Caudate nucleus (tissue), 63 donors: ENCODE measurements at places on chromosomes 4 and X.

DNA sequence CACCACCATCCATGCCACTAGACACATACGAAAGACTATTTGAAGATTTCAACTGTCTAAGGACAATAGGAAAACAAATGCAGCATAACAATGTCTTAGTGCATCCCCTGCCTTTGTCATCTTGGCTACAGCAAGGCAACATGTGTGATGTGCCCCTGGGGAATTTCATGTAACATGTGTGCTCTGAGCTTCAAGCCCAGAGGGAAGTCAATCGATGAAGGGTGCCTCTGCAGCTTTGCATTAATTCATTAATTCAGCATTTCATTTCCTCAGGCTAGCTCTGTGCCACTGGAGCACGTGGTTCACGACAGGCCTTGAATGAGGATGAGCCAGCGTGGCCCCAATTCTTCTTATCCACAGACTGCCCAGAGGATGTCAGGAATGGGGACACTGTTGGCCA is 253.9 kb upstream of the GPC4 start:
- no peak for DNase-seq

DNA sequence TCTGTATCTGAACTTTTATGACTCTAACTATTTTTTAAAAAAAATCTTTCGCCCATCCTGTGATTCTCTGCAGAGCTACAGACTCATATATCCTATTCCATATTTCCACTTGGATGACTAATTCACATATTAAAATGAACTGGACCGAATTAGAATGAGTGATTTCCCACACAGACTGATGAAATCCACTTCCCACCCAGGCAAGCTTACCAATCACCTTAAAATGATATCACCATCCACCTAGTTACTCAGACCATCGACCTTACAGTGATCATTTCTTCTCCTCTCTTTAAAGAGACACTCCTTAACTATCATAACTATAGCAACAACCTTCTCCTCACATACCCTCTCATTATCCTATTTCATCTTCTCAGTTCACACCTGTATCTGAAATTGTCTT is 34.1 kb upstream of the GUCY1B1 start:
- no peak for DNase-seq

GRCh38 chr4:89665662-89666061 is 171.3 kb downstream of the SNCA start:
- DNase-seq, result no peak

GRCh38 chr4:94516999-94517398 is 65.3 kb downstream of the PDLIM5 start:
- no peak for DNase-seq

DNA sequence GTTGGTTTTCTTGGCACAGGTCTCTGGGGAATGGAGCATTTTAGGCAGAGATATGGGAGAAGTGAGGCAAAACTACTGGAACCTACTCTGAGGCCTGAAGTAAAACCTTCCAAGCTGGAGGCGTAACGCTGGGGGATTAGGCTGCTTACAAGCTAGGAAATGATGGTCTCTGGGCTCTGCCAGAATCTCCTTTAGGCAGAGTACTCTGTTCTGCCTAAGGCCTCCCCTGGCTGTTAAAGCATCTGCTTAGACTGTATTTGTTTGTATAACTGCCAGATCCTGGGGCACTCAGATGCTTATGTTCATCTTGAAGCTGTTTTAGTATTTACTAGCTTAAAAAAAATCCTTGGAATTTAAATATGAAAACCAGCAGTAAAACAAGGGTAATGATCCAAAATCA is 822.2 kb downstream of the RPA4 start:
- no peak for DNase-seq

DNA sequence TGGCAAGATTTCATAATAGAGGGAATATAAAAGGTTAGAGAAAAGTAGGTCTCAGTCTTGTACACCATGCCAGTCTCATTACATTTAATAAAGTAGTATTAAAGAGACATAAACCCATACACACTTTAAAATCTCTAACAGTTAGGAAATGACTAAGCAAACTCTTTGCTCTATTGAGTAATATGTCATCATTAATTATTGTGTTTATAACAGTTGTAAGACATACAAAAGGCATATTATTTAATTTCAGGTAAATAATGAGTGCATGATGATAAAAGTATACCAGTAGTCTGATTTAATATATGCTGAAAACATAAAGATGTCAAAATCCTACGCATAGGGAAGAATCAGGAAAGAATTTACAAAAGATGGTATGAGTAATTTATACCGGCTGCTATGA is 31.0 kb upstream of the FGG start:
- no peak for DNase-seq

DNA sequence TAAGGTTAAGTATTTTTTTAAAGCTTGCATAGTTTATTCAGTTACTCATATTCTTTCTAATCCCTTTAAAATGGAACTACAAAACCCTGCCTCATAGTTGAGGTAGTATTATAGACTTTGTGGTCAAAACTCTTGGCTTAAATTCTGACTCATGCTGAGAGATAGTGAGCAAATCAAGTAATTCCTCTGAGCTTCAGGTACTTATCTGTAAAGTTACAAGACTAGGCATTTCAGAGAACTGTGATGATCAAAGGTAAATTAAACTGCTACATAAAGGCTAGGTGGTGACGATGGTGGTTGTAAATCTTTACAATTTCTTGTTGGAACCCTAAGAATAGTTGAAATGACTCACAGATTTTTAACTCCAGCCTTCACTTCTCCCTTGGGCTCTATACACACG is 3.2 kb upstream of the CLOCK start:
- DNase-seq, result no peak

DNA sequence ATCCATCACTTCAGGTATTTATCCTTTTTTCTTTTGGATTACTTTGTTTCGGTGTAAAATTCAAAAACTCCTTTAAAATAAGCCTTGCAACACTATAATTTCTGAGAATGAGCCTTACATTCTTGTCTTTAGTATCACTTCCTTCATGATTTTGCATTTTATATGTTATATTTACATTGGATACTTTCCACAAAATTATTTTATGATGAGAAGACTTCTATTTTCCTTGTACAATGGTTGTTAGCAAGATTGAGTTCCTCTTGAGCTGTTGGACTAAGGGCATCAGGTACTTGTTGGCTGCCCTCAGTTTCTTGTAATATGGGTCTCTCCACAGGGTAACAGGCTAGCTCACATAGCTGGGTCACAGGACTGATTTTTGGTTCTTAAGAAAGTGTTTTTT is 22.7 kb upstream of the HPGDS start:
- DNase-seq, result no peak

GRCh38 chr4:23889814-23890341 is at the start of gene PPARGC1A:
Gene PPARGC1A, minus strand, starts transcription at chr4:23890047. Its CDS starts 90 bp downstream, at chr4:23889957.
- peak; percentile 76 for DNase-seq

DNA sequence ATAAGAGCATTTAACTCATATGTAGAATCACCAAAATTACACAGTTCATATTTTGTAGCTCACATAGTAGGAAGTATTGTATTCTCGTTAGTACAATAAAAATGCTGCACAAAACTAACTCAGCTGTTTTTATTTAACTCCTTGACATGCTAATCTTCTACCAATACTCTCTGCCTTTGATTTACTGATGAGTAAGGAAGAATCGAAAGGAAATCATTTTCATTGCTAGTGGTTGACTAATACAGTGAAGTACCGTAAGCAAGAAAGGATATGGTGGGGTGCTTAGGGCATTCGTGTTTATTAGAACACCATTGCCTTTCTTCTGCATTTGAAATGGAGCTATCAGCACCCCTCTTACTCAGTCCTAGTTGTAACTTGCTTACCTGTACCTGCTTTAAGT is 1239.1 kb upstream of the TENM3 start:
- no peak for DNase-seq

GRCh38 chr4:61933527-61933926 is 733.4 kb downstream of the ADGRL3 start:
- DNase-seq, result no peak

GRCh38 chr4:23135792-23136645 is 443.3 kb downstream of the GBA3 start:
- no peak for DNase-seq

- no peak for DNase-seq
Observed at GRCh38 chrX:150696331-150696730, 3.1 kb downstream of the MTMR1 start.

- DNase-seq, result no peak
Observed at GRCh38 chrX:100407784-100408712, 2.0 kb downstream of the PCDH19 start.

GRCh38 chr4:61425315-61425714 is 225.2 kb downstream of the ADGRL3 start:
- no peak for DNase-seq

- DNase-seq, result no peak
Observed at GRCh38 chr4:105276361-105277104, 129.9 kb downstream of the TET2 start.

- no peak for DNase-seq
Observed at GRCh38 chr4:68077737-68078136, 51.9 kb downstream of the TMPRSS11F start.

- no peak for DNase-seq
Observed at GRCh38 chr4:135144498-135144897, 942.9 kb upstream of the PABPC4L start.

GRCh38 chrX:78181307-78181706 is 41.9 kb upstream of the TAF9B start:
- no peak for DNase-seq

- DNase-seq, result no peak
Observed at GRCh38 chr4:105280338-105281123, 133.9 kb downstream of the TET2 start.

DNA sequence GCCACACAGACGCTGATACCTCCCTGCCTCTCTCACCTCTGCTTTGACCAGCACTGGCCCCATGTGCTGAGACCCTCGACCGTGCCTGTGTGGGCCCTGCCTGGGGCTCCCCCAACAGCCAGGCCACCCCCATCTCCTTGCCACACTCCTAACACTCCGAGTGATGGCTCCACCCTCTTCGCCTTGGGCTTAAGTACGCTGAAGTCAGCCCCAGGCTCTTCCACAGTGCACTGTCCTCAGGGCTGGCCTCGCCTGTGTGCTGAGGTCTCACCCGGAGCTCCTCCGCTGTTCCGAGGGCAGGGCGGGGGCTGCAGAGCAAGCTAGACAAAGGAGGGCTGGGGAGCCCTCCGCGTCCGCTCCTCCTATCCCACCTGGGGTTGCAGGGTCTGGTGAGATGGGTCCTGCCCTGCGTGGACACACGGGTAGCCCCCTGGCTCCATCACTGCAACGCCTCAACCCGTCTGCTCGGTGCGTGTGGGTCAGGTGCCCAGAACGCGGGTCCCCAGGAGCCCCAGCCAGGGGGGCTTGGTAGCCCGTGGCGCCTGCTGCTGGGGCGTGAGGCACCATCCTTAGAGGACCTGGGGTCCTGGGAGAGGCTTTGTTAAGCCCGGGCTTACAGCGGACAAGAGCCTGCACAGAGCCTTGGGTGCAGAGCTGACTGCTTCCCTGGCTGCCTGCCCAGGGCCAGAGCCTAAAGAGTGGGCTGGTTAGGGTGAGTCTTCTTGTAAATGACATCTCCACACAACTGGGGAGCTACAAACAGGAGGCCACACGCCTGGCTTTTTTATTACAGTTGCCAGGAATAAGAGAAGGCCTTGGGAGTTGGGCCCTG is 42.6 kb upstream of the NKX1-1 start:
- DNase-seq, result no peak

DNA sequence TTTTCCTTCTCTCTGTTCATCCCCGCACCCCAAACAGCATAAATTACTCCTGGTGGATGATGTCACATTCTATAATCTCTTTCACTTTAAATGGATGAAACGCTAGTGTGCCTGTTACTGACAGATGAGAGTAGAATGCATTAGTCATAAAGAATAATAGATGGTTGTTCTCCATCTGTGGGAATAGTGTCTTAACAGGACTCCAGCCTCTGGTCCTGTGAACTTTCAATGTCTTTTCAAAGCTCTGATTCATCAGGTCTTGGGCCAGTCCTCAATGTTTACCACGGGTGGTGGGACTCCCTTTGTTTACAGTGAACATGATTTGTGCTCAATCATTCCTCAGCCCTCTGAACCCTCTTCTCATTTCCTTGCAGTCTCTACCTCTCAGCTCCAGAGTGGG is 182.6 kb downstream of the GABRB1 start:
- DNase-seq, result no peak

DNA sequence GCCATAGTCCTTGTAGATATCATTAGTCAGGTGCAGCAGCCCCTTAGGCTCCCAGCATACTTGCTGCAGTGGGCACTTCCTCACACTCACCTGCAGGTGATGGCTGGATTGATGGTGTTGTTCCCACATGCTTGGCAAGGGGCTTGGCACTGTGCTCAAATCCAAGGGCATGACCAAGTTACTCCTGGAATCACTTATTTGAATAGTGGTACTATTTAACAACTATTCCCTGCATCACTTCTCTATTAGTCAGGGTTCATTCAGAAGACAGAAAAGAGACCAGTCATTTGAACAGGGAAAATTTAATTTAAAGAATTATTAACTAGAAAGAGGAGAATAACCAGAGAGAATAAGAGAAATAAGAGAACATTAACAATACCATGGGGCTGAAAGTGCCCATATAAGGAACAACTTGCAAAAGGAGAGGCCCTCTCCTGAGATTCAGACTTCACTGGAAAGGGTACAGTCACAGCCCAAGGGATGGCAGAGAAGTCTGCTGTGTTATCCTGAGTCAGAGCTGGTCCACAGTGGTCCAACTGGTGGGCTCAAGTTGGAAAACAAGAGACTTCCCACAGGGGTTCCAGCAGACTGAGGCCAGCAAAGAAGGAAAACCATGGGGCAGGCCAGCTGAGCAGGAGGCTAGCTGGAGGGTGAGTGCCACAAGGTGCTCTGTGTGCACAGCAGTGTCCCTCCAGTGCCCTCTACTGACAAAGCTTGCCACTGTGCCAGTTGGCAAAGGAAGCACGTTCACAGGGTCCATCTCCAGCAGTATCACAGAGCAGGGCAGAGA is 9.8 kb downstream of the SPP1 start:
- DNase-seq, result peak; percentile 50

DNA sequence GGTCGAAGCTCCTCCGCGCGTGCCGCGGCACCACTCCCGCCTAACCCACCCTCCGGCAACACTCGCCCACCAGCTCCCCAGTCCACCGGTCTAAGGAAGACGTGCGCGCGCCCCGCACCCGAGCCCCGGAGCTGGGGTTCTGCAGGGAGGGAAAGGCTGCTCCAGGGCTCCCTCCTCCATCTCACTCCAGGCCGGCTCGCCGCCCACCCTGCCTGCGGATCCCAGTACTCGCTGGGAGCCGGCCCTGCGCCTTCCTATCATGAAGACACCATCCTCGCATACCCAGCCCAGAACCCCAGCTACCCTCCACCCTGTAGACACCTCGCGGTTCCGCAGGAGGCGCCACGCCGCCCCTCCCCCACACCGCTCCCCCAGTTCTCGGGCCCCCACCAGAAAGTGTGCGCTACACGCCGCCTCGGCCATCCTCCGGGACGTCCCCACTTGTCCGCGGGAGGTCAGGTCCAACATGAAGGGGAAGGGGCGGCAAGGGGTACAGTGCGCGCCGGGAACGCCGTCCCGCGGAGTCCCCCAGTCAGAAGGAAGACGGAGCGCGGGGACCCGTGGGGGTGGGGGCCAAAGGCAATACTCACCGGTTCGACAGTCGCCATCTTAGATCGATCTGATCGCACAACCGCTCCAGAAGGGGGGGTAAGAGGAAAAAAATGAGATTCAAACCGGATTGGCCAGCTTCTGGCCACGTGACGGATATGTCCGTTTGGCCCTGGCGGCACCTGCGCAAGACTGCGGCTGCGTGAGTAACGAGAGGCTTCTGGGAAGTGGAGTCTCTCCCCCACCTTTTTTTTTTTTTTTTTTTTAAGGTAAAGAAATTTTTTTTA is at the start of gene EIF4E:
TSS of gene EIF4E (minus strand) at position 629 of the 836 bp plus-strand sequence. CDS start at position 608, 21 bp downstream.
- DNase-seq, result peak; percentile 90

- no peak for DNase-seq
Observed at GRCh38 chr4:14607578-14607977, 394.7 kb upstream of the CPEB2 start.
